ENCODE measurements at places on chromosomes 12 and 14. TPM values are rescaled to one million over a fixed set of nuclear protein-coding genes. Genes with fewer than 3 reads are reported as not detected.
A peak's percentile ranks its signal among the peaks of the same experiment; 100 is the strongest.

LGMN gene
- polyA plus RNA-seq: 148 TPM

DNA sequence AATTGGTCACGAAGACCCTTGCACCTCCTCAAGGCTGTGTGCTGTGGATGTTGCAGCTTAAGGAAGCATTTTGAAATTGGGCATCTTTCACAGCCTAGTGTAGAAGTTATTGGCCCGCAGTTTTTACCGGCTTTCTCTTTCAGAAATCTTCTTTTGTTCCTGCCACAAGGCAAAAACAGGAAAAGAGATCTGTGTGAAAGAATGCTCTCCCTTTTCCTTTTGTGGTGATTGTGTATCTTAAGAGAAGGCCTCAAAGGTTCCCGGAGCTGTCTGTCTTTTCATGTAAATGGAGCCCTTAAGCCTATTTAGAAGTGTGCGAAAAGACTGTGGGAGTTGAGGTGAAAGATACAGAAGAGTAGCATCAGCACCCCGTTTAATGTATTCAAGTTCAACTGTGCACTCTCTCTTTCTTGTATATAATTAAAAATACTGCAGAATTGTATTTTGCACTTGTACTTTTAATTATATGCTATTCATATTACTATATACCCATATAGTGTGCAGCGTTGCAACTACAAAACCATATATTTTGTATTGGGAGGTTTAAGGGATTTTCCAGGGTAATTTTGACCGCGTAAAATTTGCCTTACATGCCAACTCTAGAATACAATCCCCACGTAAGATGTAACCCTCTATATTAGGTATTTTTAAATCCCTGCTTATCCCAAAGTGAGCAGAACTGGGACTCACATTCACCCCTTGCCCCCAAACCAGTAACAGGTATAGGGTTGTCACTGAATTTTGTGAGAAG is 441.7 kb downstream of the RAD51B start:
- DNase-seq: no peak

DNA sequence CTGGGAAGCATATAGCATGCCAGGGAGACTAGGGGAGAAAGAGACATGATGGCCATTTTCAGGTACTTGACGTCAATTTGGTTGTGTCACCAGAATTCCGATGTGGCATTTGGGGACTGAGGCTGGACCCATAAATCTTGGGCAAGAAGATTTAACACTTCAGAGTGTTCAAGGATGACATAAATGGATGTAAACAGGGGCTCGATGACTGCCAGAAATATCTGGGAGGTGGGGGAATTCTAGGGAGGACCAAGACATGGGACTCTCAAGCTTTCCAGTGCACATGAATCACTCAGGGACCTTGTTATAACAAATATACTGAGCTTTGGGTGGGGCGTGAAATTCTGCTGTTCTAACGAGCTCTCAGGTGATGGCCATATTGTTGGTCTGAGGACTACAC is 17.8 kb downstream of the HAL start:
- no peak for DNase-seq

DNA sequence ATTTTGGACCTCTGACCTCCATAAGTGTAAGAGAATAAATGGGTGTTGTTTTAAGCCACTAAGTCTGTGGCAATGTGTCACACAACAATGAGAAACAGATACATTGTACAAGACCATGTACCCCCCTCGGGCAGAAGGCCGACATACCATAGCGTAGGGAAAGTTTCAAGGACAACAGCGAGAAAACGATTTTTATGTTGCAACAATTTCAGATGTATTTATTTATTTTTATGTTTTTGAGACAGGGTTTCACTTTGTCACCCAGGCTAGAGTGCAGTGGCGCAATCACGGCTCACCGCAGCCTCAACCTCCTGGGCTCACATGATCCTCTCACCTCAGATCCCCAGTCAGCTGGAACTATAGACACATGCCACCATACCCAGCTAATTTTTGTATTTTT is 136.4 kb upstream of the NCOR2 start:
- no peak for DNase-seq

- DNase-seq: no peak
Measured at GRCh38 chr12:121872546-121873215, 14.0 kb upstream of the HPD start.

EPYC gene
- polyA plus RNA-seq: not detected

- no peak for DNase-seq
Measured at GRCh38 chr14:74898694-74899093, 17.0 kb downstream of the DLST start.

- no peak for DNase-seq
Measured at GRCh38 chr12:49296034-49296835, 1.3 kb downstream of the PRPH start.

DNA sequence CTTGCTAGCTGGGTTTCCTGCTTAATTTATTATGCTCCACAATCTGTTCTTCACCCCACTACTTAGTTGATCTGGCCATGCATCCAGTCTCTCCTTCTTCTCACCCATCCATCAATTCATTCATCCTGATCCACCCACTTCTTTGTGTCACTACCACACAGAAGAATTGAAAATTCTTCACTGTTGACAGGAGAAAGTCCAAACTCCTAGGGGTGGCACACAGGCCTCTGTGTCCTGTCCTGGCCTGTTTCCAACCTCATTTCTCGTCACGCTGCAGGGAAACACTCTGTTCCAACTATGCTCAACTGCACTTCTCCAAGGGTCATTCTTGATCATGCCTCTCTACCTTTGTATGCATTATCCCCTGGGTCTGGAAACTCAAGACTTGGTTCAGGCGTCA is 10.6 kb upstream of the KRT83 start:
- no peak for DNase-seq

SLC39A5 gene
- 57.5 TPM for polyA plus RNA-seq

DNA sequence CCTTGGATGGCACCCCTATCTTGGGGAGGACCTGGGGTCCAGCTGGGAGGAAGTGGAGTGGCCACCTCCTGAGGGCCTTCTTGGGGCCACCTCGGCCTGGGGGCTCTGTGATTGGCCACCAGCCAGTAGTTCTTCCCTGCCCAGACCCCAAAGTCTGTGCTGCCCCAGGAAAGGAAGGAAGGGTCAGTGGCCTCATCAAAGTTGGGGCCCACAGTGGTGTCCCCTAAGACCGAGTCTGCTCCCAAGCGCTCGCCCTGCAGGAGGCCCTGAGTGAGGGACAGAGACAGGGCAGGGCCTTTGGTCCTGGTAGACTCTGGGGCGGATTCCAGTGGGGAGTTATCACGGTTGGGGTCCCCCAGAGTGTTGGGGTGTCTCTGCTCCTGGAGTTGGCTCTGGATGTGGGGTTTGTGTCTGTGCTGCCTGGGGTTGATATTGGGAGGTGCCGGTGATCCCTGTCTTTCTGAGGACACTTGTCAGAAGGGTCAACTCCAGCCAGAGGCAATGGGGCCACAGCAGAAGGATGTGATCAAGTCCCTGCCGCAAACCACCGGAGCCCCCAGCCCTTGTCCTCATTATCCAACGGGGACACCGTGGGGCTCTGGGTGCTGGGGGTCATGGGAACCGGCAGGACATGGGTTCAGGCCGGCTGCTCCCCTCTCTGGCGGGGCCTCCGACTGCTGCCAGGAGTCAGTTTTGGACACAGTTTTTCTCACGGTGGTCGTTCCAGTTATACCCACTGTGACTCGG is 364.3 kb downstream of the TMEM121 start:
- no peak for DNase-seq

DNA sequence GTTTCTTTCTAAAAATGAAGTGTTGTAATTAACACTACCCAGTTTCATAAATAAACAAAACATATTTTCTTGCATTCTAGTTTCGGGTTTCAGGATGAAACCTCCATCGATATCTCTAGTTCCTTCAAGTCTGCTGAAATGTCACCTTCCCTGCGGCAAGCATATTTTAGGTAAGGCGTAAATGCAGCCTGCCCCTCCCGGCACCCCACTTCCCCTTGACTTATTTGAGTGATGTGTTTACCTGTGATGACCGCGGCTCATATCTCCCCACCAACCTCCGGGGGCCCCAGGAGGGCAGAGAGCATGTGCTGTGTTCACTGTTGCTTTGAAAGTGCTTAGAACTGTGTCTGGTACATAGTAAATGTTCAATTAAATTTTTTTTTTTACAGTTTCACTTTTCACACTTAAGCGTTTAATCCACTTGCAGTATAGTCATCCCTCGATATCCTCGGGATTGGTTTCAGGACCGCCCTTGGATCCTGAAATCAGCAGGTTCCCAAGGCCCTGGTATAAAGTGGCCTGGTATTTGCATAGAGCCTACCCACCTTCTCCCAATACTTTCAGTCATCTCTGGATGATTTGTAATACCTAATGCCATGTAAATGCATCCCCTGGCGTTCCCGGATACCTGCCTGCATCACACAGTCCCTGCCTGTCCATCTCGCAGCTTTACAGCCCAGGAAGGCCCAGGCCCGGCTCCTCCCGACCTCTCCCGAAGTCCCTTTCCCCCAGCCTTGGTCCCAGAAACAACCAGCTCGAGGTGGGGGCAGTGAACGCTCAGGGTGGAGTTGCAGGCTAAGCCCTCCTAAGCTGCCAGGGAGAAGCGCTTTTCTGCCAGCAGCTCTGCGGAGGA is 40.2 kb upstream of the FBRSL1 start:
- no peak for DNase-seq

- DNase-seq: no peak
Measured at GRCh38 chr14:35435177-35435576, 30.6 kb upstream of the NFKBIA start.

RNASE4 gene
- 6.5 TPM for polyA plus RNA-seq

DNA sequence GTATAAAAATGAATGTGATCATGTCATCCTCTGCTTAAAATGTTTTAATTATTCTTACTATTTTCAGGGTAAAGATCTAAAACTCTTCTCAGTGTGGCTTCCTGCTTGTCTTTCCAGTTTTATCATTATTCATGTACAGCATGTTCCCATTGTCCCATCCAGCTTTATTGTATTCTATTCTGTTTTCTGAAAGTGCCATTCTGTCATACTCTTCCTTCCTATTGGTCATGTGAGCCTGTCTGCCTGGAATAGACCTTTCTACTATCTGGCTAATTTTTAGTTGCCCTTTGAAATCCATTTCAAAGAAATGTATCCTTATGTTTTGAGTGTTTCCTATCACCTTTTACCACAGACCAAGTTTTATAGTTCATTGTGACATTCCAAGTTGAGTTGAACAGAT is 34.9 kb downstream of the PALS1 start:
- no peak for DNase-seq

FGF6 gene
- not detected for polyA plus RNA-seq

- no peak for DNase-seq
Measured at GRCh38 chr12:106267535-106267934, 19.7 kb upstream of the CKAP4 start.

DNA sequence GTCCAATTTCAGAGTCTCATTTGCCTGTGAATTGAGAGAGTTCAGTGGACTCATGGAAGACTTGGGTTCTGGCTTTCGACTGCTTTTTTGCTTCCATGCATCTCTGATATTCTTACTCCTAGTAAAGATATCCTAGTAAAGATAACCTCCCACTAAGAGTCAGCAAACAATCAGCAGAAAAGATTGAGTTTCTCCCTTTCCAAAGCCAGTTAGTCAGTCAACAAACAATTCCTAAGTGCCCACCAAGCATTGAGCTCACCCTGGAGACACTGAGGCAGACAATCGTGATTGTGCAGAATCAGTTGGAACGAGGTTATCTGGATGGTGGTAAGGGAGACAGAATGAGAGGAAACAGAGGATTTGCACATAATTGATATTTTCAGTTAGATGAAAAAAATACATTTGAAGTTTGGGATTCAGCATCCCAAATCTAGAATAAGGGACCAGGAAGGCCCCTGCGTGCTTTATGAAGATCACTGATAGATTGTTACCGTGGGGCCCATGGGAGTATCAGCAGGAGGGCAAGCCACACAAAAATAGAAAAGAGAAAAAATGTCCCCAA is 99.7 kb upstream of the SLC38A2 start:
- no peak for DNase-seq

- no peak for DNase-seq
Measured at GRCh38 chr14:105090493-105091053, 25.3 kb upstream of the GPR132 start.

DNA sequence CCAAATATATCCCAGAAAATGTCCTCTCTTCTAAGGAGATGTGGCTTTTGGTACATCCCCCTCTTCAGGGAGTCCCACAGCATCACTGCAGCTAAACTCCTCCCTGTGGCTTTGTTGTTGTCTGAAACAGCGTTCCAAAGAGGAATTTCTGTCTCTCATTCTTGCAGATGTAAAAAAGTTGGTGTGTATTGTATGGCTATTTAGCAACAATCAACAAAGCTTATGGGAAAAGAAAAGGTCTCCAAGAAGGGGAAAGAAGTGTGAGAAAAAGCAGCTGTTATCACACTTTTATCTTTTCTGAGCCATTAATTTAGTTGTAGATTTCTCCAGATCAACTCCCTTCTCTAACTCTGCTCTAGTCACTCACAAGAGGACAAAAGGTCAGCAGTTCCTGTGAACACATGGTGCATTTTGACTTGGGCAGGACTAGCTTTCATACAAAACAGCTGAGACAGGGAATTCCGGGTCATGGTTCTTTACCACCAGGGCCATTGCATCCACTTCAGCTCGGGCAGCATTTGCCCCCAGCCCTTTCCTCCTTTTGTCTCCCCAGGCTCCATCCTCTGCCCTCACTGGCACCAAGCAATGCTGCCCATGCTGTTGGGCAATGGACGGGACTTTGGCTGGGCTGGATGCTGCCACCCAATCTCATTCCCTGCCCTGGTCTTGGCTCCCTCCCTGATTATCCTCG is 184.7 kb downstream of the TMX1 start:
- peak; percentile 30 for DNase-seq

- DNase-seq: no peak
Measured at GRCh38 chr12:31342286-31342685, 16.3 kb upstream of the SINHCAF start.

ATF1 gene
- polyA plus RNA-seq: 40.5 TPM

- DNase-seq: no peak
Measured at GRCh38 chr12:96049101-96049500, 13.7 kb upstream of the LTA4H start.

- no peak for DNase-seq
Measured at GRCh38 chr14:104972301-104973134, 5.7 kb downstream of the AHNAK2 start.

GRCh38 chr14:104119119-104119487 is 19.3 kb upstream of the KIF26A start:
- no peak for DNase-seq

BCL2L14 gene
- 0.48 TPM for polyA plus RNA-seq

GRCh38 chr12:104930388-104931326 is 27.4 kb downstream of the SLC41A2 start:
- no peak for DNase-seq

PTPRQ gene
- polyA plus RNA-seq: 24.0 TPM
